ENCODE measurements at places on chromosomes 5 and 9.

DNA sequence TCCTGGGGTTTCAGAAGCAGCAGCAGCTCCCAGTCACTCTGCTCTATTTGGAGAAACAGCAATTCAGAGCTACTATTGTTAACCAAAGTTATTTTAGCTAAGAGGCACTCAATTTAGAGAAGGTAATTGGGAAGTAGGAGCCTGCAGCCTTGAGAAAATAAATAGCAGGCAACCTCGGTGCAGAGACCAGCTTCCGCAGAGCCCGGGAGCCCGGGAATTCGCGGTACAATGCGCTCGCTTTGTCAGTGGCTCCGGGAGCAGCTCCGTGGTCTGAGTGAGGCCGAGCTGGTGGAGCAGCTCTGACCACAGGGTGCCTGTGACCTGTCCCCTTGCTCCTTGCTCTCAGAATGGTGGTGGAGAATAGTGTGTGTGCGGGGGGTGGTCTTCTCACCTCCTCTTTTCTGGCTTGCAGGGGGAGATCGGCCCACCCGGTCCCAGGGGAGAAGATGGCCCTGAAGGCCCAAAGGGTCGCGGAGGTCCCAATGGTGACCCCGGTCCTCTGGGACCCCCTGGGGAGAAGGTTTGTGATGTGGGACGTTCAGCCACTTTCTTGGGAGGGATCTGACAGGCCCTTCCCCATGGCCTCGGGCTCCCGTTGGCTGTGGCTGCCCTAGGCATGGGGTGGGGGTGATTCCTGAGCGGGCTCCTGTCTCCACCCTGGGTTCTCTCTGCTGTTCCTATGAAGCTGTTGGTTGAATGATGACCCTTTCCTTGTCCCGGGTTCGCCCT lies 95.9 kb upstream of the FCN2 start:
- DNase-seq = no peak

- DNase-seq = peak; percentile 2
Measured at GRCh38 chr5:9545992-9546851, at the start of gene SEMA5A. TSS of gene SEMA5A (minus strand) at chr5:9546075. CDS start at chr5:9379946, 166,129 bp downstream.

DNA sequence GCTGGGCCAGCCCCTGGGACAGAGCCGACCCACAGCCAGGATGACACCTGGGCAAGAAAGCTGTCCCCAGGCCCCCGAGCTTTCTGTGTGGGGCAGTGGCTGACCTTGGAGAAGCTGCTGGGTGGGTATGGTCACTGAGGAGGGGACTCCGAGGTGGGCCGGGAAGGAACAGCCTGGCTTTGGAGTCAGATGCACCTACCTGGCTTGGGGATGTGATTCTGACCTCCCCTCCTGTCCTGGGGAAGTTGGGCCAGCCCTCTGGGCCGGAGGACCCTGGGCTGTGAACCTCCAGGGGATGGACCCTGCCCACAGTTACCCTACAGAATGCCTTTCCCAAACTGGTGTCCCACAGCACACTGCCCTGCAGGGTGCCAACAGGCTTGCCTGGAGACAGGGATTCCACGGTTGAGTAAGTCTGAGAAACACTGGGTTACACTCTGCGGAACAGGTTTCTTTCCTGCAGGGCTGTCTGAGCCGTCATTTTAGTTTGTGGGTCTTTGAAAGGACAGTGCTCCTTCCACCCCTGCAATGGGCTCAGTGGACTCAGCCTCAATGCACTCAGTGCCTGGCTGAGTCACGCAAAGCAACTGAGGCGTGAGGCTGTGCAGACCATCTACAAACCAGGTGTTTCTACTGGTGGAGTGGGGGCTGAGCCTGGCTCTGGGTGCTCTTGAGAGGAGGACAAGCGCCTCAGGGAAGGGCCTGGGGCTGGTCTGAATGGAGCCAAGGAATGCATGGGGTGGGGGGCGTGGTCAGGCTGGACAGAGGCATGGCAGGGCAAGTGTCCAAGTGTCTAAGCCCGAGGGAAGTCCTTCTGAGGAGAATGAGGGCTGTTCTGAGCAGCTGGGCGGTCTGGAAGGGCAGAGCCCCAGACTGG lies 41.3 kb upstream of the PHYKPL start:
- no peak for DNase-seq

DNA sequence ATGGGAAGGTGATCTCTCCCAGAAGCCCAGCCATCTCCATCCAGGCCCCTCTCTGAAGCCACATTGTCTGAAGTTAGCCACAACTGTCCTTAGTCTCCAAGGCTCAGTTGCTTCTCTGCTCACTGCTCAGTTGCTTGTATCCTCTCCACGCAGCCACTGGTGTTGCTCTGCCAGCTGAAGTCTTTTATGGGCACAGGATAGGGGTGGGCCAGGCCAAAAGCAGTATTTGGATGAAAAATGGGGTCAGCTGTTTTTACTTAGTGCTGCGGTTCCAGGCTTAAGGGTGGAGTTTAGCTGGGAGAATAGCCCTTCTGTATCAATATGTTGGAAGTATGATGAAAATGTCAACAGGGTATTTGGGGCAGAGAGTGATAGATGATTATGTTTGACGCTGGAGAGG lies 168.8 kb upstream of the PPP1R2B start:
- no peak for DNase-seq

GRCh38 chr9:37324261-37324683 lies 98.2 kb upstream of the GRHPR start:
- DNase-seq = no peak

GRCh38 chr9:4769321-4770080 lies 23.2 kb upstream of the RCL1 start:
- DNase-seq = no peak

- no peak for DNase-seq
Measured at GRCh38 chr9:109771796-109772531, 8.0 kb upstream of the PALM2AKAP2 start.

DNA sequence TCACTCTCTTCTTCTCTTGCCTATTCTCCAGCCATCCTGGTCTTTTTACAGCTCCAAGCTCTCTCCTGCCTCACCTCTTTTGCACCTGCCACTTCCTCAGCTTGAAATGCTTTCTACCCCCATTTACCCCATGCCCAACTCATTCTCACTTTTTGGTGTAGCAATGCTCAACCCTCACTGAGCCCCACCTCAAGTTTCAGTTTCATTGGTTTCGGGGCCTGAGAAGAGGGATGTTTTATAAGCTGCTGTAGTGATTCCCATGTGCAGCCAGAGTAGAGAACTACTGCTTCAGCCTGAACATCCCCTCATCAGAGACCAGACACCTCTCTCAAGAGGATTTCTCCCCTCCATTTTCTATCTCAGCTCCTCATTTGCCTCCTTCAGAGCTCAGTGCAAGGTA lies 45.2 kb upstream of the FYB1 start:
- no peak for DNase-seq

DNA sequence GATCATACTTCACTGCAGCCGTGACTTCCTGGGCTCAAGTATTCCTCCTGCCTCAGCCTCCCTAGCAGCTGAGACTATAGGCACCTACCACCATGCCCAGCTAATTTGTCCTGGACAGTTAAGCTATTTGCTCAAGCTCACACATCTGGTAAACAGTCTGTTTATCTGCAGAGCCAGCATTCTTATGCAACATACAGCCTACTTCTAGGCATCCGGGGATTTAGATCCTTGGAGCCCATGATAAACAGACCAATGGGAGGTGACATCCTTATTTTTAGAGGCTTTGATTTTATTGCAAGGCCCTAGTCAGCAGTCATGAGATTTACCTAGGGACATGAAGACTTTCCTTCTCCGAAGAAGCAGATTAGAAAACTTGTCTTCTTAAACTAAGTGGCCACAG lies 21.0 kb downstream of the ATOX1 start:
- no peak for DNase-seq

DNA sequence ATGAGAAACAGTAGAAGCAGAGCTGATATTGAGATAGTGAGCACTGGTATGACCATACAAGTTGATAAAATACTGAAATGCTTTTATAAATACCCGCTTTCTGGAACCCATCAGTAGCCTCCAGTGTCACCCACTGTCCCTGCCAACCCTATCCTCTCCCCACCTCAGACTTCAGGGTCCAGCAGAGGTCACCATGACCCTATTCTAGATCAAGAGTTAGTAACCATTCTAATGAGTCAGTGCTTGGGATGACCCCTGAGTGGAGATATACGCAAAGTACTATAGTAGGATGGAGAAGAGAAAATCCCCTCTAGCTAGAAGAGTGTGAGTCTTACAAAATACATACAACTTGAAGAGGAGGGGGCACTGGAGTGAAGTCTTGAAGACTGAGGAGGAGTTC lies 297.9 kb upstream of the BRINP1 start:
- DNase-seq = no peak

- no peak for DNase-seq
Measured at GRCh38 chr5:107134931-107135330, 535.8 kb downstream of the EFNA5 start.

DNA sequence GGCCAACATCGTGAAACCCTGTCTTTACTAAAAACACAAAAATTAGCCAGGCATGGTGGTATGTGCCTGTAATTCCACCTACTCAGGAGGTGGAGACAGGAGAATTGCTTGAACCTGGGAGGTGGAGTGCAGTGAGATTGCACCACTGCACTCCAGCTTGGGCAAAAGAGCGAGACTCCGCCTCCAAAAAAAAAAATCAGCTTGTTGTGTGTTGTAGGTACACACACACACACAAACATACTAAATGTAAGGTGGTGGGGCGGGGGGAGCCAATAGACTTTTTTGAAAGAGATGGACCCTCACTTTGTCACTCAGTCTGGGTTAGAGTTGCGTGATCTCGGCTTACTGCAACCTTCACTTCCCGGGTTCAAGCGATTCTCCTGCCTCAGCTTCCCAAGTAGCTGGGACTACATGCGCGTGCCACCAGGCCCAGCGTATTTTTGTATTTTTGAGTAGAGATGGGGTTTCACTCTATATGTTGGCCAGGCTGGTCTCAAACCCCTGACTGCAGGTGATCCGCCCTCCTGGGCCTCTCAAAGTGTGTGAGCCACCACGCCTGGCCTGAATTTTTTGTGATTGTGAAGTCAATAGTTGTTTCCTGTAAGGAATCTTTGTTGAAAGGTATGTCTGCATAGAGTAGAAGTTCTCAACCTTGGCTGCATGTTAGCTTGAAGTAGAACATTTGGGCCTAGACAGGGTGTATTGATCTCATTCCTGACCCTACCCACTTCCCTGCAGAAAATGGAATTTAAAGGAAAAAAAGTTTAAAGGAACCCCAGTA lies 13.7 kb downstream of the NPM1 start:
- no peak for DNase-seq

- DNase-seq = no peak
Measured at GRCh38 chr9:107090218-107090617, 192.9 kb upstream of the RAD23B start.

- no peak for DNase-seq
Measured at GRCh38 chr5:78404682-78405293, 44.4 kb downstream of the SCAMP1 start.

- DNase-seq = no peak
Measured at GRCh38 chr9:3080951-3081350, 237.1 kb upstream of the PUM3 start.

DNA sequence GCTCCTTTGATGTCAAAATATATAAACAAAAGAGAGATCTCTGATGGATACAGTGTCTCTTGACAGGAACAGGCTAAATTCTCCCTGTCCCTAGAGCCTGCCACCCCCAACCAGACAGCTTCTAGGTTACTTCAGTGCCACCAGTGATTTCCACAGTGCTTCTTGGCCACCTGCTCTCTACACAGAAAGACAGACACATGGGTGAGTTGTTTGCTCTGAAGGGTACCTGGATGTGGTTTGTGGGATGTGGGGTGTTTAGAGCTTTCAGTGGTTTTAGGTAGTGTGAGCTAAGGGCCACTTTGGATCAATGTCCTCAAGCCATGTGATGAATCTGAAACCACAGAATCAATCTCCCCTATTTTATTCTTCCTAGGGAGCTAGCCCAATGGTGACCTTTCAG lies 125.4 kb downstream of the ANKRD18B start:
- no peak for DNase-seq

DNA sequence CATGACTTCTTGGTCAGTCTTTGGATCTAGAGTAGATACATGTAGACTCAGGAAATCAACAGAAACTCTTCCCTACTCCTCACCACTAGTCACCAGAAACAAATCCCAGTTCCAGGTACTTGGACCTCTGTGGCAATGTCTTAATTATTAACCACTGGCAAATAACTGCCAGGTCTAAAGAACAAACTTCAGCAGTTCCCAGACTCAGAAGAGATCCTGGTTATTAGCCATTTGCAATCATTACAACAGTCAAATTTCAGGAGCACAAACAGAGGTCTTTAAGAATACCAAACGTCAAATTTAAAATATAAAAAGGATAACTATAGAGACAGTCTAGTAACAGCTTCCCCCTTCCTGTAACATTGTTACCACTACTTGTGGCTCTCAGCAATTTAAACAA lies 10.2 kb downstream of the DIAPH1 start:
- DNase-seq = no peak

- no peak for DNase-seq
Measured at GRCh38 chr5:132439521-132440089, 51.0 kb downstream of the IRF1 start.

- no peak for DNase-seq
Measured at GRCh38 chr5:87030699-87031098, 237.0 kb upstream of the RASA1 start.

- DNase-seq = no peak
Measured at GRCh38 chr5:180323941-180324600, 29.1 kb downstream of the GFPT2 start.
